ENCODE measurements at places on chromosomes 1 and 21.

GRCh38 chr1:74681449-74681848 is 7.9 kb upstream of the ERICH3 start:
- DNase-seq: no peak
- H3K27me3 ChIP-seq: no peaks in the 10 kb centered on the region
- H3K4me1 ChIP-seq: no peaks in the 10 kb centered on the region
- no peak overlapping the region for H3K4me3 ChIP-seq

DNA sequence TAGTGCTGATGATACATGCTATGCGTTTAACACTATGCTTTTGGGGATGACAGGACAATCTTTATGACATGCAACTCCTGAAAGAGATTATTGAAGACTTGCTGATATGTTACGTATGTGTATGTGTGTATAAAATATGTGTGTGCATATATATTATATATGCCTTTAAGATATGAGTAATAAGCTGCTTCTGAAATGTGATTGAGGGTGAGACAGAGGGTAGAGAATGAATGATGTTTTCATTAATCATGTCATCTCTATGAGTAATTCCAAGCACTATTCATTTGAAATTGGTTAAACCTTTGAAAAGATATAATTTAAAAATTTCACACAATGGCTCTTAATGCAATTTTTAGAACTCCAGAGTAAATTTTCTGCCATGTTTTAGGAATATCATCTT is 5.8 kb downstream of the BCL9 start:
- peaks cover 9% of the 10 kb centered on the region for H3K4me1 ChIP-seq
- no peak overlapping the region for H3K4me3 ChIP-seq
- H3K36me3 ChIP-seq: no peaks in the 10 kb centered on the region
- peaks cover 4% of the 10 kb centered on the region for H3K27me3 ChIP-seq

- H3K4me1 ChIP-seq: peaks cover 8% of the 10 kb centered on the region
- no peak for DNase-seq
- H3K27me3 ChIP-seq: no peaks in the 10 kb centered on the region
- H3K4me3 ChIP-seq: no peak overlapping the region
Observed at GRCh38 chr1:42259059-42259738, 75.8 kb downstream of the FOXJ3 start.

GRCh38 chr1:215132156-215132555 is 49.6 kb downstream of the KCNK2 start:
- no peaks in the 10 kb centered on the region for H3K27me3 ChIP-seq
- H3K27ac ChIP-seq: no peak overlapping the region
- no peaks in the 10 kb centered on the region for H3K4me1 ChIP-seq

DNA sequence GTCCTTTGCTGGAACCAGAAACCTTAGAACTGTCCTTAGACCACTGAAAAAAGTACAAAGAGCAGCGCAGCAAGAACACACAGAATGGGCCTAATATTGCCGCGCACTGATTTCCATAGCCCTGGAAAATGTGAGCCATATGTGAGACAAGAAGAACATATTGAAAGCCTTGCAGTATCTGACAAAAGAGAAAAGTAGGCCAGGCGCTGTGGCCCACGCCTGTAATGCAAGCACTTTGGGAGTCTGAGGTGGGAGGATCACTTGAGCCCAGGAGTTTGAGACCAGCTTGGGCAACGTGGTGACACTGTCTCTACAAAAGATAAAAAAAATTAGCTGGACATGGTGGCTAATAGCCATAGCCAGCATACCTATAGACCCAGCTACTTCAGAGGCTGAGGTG is 300.7 kb downstream of the RYR2 start:
- H3K36me3 ChIP-seq: no peaks in the 10 kb centered on the region
- DNase-seq: no peak
- H3K27ac ChIP-seq: no peak overlapping the region
- H3K4me1 ChIP-seq: no peaks in the 10 kb centered on the region

DNA sequence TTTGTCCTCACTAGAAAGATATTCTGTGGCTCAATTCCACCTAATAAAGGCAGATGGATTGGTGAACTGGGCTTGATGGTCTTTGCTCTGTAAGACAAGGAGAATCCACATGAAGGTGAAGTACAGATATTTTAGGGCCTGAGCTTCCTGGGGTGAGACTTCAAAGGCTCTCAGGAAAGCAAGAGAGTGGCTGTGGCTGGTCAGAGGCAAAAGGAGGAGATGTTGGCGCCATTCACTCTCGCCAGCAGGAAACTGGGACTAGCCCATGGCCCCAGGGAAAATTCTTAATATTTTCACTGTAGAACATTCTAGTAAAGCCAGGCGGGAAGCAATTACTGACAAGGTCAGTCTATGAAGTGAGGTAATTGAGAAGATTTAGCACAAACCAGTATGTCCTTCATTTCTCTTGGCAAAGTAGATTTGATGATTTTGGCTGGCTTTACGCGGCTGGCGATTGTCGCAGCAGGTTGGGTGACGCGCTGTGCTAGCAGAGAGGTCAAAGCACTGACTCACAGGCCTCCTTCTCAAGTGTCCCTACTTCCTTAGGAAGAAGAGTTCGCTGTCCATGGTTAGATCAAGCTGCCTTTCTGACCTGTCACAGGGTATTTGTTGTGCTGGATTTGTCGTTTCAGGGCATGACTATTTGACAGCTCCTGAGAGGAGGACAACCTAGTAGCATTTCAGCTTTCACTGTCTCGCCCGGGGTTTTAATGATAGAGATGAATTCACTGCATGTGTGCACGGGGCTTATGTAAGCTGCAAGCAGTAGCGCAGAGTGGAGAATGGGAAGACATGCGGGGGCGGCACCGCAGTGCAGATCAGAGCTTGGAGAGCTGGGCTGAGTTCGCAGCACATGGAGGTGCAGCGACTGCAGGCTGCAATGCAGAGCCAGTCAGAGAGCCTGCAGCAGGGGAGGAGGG is 32.7 kb downstream of the XCL1 start:
- H3K27me3 ChIP-seq: no peaks in the 10 kb centered on the region
- DNase-seq: no peak
- H3K4me3 ChIP-seq: no peak overlapping the region
- H3K27ac ChIP-seq: no peak overlapping the region

- no peak overlapping the region for H3K4me3 ChIP-seq
- H3K27ac ChIP-seq: no peak overlapping the region
- H3K36me3 ChIP-seq: no peaks in the 10 kb centered on the region
- H3K27me3 ChIP-seq: no peaks in the 10 kb centered on the region
- H3K4me1 ChIP-seq: no peaks in the 10 kb centered on the region
- DNase-seq: no peak
Observed at GRCh38 chr21:30349572-30349971, 1.2 kb upstream of the KRTAP23-1 start.

DNA sequence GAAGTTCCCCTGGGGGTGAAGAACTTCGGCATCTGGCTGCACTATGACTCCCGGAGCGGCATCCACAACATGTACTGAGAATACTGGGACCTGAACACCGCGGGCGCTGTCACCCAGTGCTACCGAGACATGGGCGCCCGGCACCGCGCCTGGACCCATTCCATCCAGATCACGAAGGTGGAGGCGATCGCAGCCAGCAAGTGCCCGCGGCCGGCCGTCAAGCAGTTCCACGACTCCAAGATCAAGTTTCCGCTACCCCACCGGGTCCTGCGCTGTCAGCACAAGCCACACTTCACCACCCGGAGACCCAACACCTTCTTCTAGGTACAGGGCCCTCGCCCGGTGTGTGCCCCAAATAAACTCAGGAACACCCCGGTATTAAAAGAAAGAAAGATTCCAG is 22.0 kb upstream of the SLC9A1 start:
- no peaks in the 10 kb centered on the region for H3K4me1 ChIP-seq
- no peak overlapping the region for H3K4me3 ChIP-seq
- no peak for DNase-seq
- H3K36me3 ChIP-seq: no peaks in the 10 kb centered on the region
- H3K27ac ChIP-seq: no peak overlapping the region

DNA sequence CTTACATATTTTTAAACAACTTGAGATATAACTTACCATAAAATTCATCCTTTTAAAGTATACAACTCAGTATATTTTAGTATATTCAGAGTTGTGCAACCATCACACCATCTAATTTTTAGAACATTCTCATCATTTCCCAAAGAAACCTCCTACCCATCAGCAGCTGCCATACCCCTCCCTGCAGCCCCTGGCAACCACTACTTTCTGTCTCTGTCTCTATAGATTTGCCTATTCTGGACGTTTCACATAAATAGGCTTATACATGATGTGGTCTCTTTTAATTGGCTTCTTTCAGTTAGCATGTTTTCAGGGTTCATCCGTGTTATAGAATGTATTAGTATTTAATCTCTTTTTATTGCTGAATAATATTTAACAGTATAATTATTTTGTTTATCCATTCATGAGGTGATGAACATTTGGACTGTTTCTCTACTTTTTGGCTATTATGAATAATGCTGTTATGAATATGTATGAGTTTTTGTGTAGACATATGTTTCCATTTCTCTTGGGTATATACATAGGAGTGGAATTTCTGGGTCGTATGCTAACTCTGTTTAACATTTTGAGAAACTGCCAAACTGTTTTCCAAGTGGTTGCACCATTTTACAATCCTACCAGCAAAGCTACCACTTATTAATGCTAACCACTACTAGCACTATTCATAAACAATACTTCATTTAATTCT is 29.5 kb downstream of the WDR26 start:
- H3K36me3 ChIP-seq: peaks cover 60% of the 10 kb centered on the region
- no peak overlapping the region for H3K27ac ChIP-seq
- no peak overlapping the region for H3K4me3 ChIP-seq
- DNase-seq: no peak

DNA sequence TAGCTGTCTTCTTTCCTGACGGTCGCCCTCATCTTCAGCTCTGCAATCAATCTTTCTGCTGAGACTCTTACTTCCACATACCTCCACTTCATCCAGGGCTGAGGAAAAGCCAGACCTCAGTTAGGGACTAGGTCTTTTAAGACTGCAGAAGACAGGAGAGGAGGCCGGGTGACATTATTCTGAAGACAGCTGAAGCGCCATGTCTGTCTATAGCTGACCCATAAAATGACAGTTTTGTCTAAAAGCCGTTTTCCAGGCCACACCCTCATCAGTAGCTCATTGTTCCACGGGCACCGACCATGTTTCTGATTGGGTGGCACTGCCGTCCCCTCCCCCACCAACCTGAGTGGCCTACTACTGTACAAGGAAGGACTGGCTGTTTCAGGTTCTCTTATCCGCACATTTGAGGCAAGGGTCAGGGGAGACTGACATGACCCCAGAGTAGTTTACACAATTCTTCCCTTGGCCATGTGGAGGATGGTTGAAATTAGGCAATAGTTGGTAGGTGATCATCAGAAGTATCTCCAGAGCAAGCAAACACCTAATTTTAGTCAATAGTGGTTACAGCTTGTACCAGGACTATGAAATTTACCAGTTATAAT is at the start of gene ADCY10:
Gene ADCY10 (minus strand): TSS at position 240 of the 602 bp plus-strand sequence. CDS start 8,994 bp downstream, outside the sequence.
- H3K27ac ChIP-seq: no peak within 1 kb of the TSS
- H3K4me1 ChIP-seq: no peaks in the 10 kb centered on the region
- no peak for DNase-seq
- no peak within 1 kb of the TSS for H3K4me3 ChIP-seq
- no peaks in the 10 kb centered on the region for H3K27me3 ChIP-seq

DNA sequence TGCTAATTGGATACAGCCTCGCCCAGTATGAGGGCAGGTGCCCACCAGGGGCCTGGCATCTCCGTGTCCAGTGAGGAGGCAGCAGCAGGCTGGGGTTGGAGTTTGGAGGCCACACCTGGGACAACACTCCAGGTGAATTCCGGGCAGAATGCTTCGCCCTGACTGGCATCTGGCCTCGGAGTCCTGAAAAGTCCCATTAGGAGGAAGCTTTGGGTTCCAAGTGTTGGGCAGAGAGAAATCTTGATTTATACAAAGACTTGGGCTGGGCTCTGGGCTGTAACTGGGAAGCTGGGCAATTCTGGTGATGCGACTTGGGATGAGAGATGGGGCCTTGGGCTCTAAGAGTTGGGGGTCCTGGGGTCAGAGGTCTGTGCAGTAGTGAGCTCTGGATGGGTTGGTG is 48.1 kb upstream of the CSF3R start:
- H3K4me1 ChIP-seq: no peaks in the 10 kb centered on the region
- H3K4me3 ChIP-seq: no peak overlapping the region
- no peak overlapping the region for H3K27ac ChIP-seq
- peaks cover 2% of the 10 kb centered on the region for H3K27me3 ChIP-seq
- H3K36me3 ChIP-seq: no peaks in the 10 kb centered on the region
- DNase-seq: no peak

- H3K4me3 ChIP-seq: no peak overlapping the region
- H3K27ac ChIP-seq: no peak overlapping the region
- H3K27me3 ChIP-seq: no peaks in the 10 kb centered on the region
- H3K4me1 ChIP-seq: peaks cover 36% of the 10 kb centered on the region
Observed at GRCh38 chr1:155014709-155015508, 12.3 kb downstream of the ZBTB7B start.

Data from Panc1 (cell line).